ENCODE measurements at places on chromosomes 6 and 20. TPM values are rescaled to one million over a fixed set of nuclear protein-coding genes. Genes with fewer than 3 reads are reported as not detected.

SLC22A23 gene
- total RNA-seq = 5.6 TPM

ZNF391 gene
- 7.9 TPM for total RNA-seq

KDM1B gene
- total RNA-seq = 11.9 TPM

PLA2G7 gene
- total RNA-seq = 1.9 TPM

GRCh38 chr20:34654207-34654744 lies 22.6 kb downstream of the PIGU start:
- DNase-seq = no peak
- H3K4me1 ChIP-seq = peaks cover 5% of the 10 kb centered on the region
- no peak overlapping the region for H3K4me3 ChIP-seq
- no peaks in the 10 kb centered on the region for H3K27me3 ChIP-seq

DNA sequence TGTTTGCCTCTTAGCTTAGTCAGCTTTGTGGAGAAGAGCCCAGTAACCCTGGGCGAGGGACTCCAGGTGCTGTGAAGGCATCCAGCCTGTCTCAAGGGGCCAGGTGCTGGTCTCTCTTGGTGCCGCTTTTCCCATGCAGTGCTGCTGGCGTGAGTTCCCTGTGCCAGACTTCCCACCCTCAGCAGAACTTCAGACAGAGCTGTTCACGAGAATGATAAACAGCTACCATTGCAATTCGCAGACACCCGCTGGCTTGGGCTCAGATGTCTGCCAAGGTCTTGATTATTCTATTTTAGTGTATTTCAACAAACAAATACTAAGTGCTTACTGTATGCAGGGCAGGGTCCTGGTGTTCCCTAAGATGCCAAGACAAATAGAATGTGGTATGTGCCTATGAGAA lies 57.7 kb downstream of the RNF217 start:
- no peaks in the 10 kb centered on the region for H3K36me3 ChIP-seq
- H3K27me3 ChIP-seq = no peaks in the 10 kb centered on the region
- H3K4me1 ChIP-seq = no peaks in the 10 kb centered on the region
- no peak for DNase-seq
- no peak overlapping the region for H3K4me3 ChIP-seq
- H3K27ac ChIP-seq = no peak overlapping the region

DNA sequence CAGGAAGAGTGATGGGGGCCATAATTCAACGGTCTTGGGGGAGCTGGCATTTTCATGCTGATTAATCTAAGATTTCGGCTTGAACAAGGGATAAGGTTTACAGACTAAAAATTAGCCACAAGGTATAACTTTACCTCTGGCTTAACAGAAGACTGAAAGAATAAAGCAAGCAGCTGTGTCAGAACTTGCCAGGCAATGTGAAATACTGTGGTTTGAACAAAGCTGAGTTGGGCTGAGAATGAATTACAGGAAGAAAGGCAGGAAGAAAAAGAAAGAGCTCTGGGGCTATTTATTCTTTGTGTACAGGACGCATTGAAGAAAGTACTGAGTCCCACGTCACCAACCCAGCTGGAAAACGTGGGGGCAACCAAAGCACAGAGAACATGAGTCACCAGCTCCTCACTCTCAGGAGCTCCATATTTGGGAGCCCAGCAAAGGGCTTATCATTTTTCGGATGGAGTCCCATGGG lies 121.5 kb upstream of the NEDD9 start:
- H3K4me1 ChIP-seq = peaks cover 83% of the 10 kb centered on the region
- peak overlapping the region; percentile 57 for H3K4me3 ChIP-seq
- peaks cover 48% of the 10 kb centered on the region for H3K36me3 ChIP-seq
- peak overlapping the region; percentile 86 for H3K27ac ChIP-seq
- DNase-seq = peak; percentile 23

GRCh38 chr20:48705240-48706115 lies 122.3 kb downstream of the PREX1 start:
- peak overlapping the region; percentile 33 for H3K27ac ChIP-seq
- peaks cover 16% of the 10 kb centered on the region for H3K36me3 ChIP-seq
- H3K27me3 ChIP-seq = no peaks in the 10 kb centered on the region
- peaks cover 73% of the 10 kb centered on the region for H3K4me1 ChIP-seq
- H3K4me3 ChIP-seq = no peak overlapping the region

GRCh38 chr6:19805129-19805481 lies 32.1 kb upstream of the ID4 start:
- H3K4me3 ChIP-seq = peak overlapping the region; percentile 71
- DNase-seq = no peak
- H3K27ac ChIP-seq = no peak overlapping the region

DNA sequence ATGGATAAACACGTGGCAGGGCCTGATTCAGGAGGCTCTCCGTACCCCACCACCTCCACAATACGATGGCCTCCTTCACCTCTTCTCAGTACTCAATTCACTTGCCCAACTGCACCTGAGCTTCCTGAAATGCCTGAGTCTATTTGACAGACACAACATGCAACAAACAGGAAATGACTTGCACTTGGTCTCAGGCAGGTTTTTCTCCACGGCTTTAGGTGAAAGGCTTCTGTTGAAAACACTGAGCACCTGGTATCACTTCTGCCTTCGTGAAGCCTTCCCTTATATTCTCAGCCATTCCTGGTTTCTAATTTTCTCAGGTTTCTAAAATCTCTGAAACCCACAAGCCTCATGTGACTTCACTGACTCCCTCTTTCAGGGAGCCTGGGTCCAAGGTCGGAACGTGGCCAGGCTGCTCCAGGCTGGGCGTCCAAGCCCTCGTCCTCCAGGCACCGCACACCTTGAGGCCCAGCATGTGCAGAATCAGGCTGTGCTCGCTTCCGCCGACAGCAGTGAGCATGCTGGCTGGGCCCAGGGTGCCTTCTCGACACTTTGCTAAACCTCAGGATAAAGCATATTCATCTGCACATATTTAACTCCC lies 34.7 kb downstream of the TAF4 start:
- peak; percentile 61 for DNase-seq
- peaks cover 60% of the 10 kb centered on the region for H3K4me1 ChIP-seq
- H3K36me3 ChIP-seq = no peaks in the 10 kb centered on the region
- H3K4me3 ChIP-seq = peak overlapping the region; percentile 46
- no peaks in the 10 kb centered on the region for H3K27me3 ChIP-seq
- H3K27ac ChIP-seq = peak overlapping the region; percentile 88

GRCh38 chr20:39773380-39774000 lies 811.3 kb downstream of the DHX35 start:
- no peak overlapping the region for H3K4me3 ChIP-seq
- H3K27ac ChIP-seq = no peak overlapping the region

- no peak overlapping the region for H3K27ac ChIP-seq
- no peak overlapping the region for H3K4me3 ChIP-seq
- DNase-seq = no peak
- no peaks in the 10 kb centered on the region for H3K27me3 ChIP-seq
- no peaks in the 10 kb centered on the region for H3K4me1 ChIP-seq
Measured at GRCh38 chr6:96058082-96058481, 42.3 kb downstream of the FUT9 start.

GRCh38 chr6:50826803-50827202 lies 8.1 kb downstream of the TFAP2B start:
- H3K4me1 ChIP-seq = peaks cover 6% of the 10 kb centered on the region
- H3K36me3 ChIP-seq = peaks cover 23% of the 10 kb centered on the region
- no peak for DNase-seq
- H3K27ac ChIP-seq = no peak overlapping the region
- H3K4me3 ChIP-seq = no peak overlapping the region

DNA sequence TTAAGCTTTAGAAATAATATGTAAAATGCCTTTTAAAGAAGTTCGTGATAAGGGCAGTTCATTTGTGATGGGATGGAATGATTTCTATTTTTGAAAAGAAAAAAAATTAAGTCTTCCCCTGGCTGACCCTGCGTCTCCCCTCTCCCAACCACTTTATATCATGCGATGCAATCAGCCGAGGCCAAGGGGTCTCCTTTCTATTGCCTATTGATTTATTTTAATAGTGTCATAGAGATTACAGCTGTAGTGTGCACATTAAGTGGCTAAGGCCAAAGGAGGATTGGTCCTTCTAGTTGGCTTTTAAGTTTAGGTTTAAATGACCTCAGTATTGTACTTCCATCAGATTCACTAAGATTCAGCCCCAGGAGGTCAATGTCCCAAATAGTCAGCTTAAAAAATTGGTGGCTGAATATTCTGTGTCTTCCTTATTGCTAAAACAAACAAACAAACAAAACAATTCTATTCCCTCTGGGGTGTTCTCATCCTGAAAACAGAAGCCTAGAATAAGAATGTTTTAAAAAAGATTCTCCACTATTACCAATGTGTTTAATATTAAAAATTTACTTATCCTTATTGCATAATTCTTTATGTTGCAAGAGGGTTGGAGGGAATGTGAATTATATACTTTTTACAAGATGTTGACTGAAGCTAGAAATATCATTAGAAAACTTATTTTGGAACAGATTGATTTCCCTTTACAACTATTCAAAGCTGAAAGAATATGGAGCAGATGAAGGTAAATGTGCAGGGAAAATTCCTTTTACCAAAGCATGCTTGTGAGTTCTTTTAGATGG lies 359.1 kb downstream of the SAMD5 start:
- no peak overlapping the region for H3K27ac ChIP-seq
- DNase-seq = no peak
- H3K4me1 ChIP-seq = no peaks in the 10 kb centered on the region
- no peak overlapping the region for H3K4me3 ChIP-seq

DNA sequence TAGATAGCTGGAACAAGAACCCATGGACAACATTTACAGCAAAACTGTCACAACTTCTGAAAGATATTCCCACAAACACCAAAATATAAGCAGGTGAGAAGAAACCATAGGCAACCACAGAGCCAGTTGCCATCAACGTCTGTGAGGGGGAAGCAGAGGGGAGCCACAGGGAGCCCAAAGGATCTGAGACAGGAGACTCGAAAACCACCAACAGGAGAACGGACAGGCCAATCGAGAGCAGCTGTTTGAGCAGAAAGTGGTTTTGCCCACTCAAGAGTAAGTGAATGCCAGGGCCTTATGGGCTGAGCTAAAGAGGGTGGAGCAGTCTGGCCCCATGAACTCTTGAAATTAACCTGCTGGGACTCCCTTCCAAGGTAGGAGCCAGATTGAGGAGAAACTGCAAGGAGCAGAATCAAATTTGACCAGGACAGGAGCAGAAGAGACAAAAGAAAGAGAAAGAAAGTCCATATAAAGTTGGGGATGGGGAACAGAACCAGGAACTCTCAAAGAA lies 195.4 kb downstream of the ANKRD60 start:
- peaks cover 8% of the 10 kb centered on the region for H3K4me1 ChIP-seq
- peaks cover 35% of the 10 kb centered on the region for H3K27me3 ChIP-seq
- no peak overlapping the region for H3K27ac ChIP-seq
- H3K4me3 ChIP-seq = no peak overlapping the region

DNA sequence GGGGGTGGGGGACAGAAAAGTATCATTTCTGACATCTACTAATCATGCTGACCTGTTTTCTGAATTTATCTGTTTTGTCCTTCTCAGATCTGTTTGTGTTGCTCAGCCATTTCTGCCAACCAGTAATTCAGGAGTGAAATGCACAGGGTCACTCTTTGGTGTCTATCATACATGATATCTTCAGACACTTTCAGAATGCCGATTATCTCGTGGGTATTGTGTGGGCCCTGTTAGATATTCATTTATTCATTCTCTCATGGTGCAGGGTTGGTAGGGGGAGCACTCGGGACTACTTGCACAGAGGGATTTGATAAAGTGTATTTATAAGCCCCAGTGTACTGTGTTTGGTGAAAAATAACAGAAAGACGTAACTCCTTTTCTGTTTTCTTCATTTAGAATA lies 101.2 kb upstream of the CITED2 start:
- H3K27ac ChIP-seq = no peak overlapping the region
- no peaks in the 10 kb centered on the region for H3K36me3 ChIP-seq
- no peaks in the 10 kb centered on the region for H3K4me1 ChIP-seq
- peaks cover 1% of the 10 kb centered on the region for H3K27me3 ChIP-seq

GRCh38 chr20:32167552-32167951 lies 40.0 kb downstream of the PLAGL2 start:
- peaks cover 2% of the 10 kb centered on the region for H3K4me1 ChIP-seq
- no peak overlapping the region for H3K4me3 ChIP-seq
- no peaks in the 10 kb centered on the region for H3K27me3 ChIP-seq
- peaks cover 11% of the 10 kb centered on the region for H3K36me3 ChIP-seq
- no peak for DNase-seq
- no peak overlapping the region for H3K27ac ChIP-seq

GRCh38 chr6:137307163-137307854 lies 88.1 kb upstream of the IFNGR1 start:
- H3K27ac ChIP-seq = no peak overlapping the region
- H3K27me3 ChIP-seq = peaks cover 8% of the 10 kb centered on the region
- H3K4me3 ChIP-seq = no peak overlapping the region
- no peaks in the 10 kb centered on the region for H3K36me3 ChIP-seq

DNA sequence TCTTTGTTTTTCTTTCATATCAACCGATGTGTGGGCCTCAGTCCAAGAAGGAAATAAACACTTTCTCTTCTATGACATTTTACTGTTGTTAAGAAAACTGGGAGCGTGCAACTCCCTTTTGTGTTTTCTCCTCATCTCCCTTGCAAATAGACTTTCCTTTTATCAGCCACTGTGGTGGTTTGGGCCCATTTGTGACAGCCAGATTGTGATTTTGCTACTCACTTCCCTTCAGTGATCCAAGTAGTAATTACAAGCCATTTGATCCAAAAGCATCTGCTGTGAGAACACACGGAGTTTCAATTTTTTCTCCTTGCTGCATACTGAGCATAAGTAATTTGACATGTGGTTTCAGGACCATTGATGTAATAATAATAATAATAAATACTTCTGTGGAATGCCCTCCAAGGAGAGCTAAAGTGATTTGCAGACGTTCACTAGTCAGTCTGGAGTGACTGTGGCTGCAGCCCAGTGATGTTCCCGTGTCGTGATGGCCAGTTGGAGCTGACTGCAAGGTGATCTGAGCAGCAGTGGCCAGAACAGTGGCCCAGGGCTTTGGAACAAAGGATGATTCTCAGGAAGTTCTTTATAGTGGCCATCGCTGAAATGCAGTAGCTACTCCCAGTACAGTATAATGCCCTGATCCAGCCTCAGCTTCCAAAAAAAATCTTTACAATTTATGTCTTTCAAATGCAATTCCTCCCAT lies 91.9 kb upstream of the CLDN20 start:
- no peaks in the 10 kb centered on the region for H3K27me3 ChIP-seq
- no peak for DNase-seq
- H3K4me1 ChIP-seq = peaks cover 7% of the 10 kb centered on the region
- peak overlapping the region; percentile 71 for H3K27ac ChIP-seq
- no peak overlapping the region for H3K4me3 ChIP-seq
- H3K36me3 ChIP-seq = no peaks in the 10 kb centered on the region

- no peak overlapping the region for H3K4me3 ChIP-seq
- no peaks in the 10 kb centered on the region for H3K4me1 ChIP-seq
- DNase-seq = no peak
- H3K27me3 ChIP-seq = no peaks in the 10 kb centered on the region
- no peak overlapping the region for H3K27ac ChIP-seq
Measured at GRCh38 chr6:123529058-123529457, 107.7 kb downstream of the TRDN start.

DNA sequence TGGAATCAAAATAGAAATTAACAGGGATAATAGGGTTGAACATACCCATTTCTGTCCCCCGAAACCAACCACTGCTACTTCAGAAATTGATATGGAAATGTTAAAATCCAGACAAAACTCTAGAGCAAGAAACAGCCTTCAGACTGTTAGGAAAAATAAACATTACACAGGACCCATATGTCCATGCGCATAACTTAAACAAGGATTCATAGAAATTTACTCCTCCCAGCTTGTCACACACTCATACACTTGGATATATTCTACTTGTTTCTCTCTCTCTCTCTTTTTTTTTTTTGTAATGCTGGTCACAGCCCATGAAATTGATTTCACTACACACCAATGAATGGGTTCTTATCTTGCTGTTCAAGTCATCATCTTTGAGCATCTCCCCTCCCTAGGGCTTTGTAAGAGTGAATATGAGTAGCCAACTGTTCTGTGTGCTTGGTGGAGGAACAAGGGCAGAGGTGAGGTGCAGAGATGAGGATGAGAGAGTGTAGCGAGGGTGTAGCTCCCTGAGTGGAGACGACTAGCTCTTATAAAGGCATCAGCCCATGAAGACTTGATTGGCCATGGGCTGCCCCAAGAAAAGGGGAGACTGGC lies 61.8 kb upstream of the MLN start:
- H3K36me3 ChIP-seq = peaks cover 6% of the 10 kb centered on the region
- H3K27ac ChIP-seq = no peak overlapping the region
- peaks cover 21% of the 10 kb centered on the region for H3K27me3 ChIP-seq
- no peak for DNase-seq
- H3K4me3 ChIP-seq = no peak overlapping the region

All from naive thymus-derived CD8-positive, alpha-beta T cell (primary cell).